ENCODE measurements at places on chromosomes 2 and 18.

GRCh38 chr2:147236601-147237000 is 608.2 kb upstream of the ACVR2A start:
- DNase-seq, result no peak

DNA sequence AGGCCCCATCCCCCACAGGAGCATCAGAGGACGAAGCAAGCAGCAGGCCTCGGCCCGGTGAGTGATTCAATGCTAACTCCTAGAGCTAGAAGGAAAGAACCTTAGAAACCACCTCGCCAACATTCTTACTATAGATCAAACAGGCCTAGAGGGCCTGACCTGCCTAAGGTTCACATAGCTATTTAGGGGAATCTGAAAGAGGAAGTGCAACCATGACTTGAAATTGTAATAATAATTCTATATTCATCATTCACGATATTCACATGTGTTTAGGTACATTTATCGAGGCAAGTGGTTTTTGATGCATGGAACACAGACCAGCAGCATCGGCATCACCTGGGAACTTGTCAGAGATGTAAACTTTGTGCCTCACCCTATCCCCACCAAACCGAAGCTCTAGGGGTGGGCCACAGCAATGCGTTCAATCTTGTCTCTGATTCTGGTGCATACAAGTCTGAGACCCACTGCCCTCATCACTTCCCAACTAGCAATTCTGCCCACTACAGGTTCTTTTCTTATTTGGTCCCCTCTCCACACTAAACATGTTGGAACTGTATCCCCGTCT is 78.0 kb upstream of the DNMT3A start:
- DNase-seq, result no peak

DNA sequence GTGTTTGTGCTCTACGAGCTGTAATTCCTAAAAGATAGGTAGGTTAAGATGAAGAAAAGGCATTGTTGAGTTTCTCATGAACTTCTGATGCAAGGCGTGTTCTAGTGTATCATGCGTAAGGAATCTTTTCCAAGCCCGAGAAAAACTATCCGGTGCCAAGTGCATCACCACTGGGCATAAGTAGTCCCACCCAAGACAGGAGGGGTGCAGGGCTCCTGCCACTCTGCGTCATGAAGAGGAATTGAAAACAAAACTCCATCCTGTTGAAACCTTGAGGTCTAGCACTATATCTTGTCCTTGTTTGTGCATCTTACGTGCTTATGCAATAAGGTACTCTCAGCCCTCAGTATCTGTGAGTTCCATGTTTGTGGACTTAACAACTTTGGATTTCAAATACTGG is 45.7 kb downstream of the RAB31 start:
- DNase-seq, result no peak

- DNase-seq, result no peak
Observed at GRCh38 chr18:36311026-36311570, 13.6 kb downstream of the FHOD3 start.

GRCh38 chr2:72289283-72289682 is 141.6 kb upstream of the CYP26B1 start:
- DNase-seq, result no peak

DNA sequence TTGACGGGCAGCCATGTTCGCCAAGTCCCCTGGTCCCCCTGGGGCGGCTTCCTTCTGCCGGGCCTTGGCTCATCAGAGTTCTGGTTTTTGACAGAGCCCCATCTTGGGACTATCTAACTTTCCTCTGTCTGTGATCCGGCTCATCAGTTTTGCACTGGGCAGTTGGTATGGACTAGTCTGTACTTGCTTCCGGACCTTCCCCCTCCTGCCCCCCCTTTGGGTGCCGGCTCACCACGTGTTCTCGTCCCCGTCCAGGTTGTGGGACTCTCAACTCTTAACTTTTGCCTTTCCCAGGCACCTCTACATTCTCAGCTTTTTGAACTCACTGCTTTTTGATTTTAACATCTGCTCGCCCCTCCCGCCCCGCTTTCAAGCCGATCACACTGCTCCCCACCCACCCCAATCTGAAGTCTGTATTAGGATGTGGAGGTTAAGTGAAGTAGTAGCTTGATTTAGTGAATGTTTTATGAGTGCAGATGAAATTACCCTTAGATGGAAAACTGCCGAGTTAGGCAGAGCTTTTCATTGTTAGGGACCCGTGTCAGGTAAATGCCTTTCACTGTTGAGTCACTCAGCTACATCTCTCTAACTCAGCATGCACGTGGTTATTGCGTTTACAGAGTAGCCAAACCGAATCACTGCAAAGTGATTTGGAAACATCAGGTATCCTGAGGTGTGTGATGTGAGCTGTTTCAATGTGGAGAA is 874 bp downstream of the WDR43 start:
- DNase-seq, result peak; percentile 29

DNA sequence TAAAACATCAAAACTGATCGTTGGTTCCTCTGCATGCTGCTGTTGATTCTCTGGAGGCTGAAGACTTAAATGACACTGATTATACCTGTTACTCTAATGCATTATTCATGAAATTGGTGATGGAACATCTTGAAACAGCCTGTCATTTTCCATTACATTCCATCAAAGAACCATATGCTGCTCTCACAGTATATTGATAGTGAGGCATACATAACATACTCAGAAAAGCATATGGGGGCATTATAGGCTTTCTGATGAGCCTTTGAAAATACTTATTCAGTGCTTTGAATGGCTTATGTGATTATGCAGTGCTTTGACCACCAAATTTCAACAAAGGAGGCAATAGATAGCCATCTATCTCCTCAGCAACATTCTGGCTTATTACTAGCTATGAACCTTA is 392.1 kb downstream of the CDH19 start:
- no peak for DNase-seq

GRCh38 chr18:78906066-78906465 is 73.6 kb upstream of the SALL3 start:
- DNase-seq, result no peak

DNA sequence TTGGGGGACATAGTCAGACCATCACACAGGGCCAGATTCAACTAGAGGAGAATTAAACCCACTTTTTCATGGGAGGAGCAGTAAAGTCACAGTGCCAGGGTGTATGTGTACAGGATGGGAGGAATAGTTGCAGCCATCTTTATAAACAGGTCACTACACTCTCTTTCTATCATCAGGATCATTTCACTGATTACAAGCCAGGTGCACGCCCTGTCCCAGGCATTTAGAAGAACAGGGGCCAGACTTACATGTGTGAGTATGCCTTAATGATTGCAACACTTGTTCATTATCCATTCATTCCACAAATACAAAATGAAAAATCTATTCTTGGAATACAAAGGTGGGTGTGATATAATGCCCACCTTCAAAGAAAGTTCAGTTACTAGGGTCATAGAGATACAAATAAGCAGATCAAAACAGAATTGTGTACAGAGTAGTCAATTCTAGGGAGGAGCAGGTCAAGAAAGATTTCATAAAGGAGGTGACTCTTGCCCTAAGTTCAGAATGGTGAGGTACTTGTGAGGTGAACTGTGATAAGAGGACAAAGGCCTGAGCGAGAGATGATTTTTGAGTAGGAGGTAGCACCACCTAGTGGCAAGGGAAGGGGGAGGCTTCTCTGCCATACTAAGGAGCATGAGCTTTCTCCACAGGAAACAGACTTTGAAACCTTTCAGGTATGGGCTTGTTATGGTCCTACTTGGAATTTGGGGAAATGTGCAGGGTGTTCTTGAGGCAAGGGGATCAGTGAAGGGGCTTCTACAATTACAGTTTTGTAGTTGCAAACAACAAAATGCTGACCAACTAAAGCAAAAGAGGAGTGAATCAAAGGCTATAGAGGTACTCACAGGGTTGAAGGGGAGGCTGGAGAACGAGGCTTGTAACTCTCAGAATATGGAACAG is 156.3 kb downstream of the SUCLG1 start:
- DNase-seq, result no peak

GRCh38 chr18:36274083-36274715 is 23.3 kb upstream of the FHOD3 start:
- DNase-seq, result no peak

DNA sequence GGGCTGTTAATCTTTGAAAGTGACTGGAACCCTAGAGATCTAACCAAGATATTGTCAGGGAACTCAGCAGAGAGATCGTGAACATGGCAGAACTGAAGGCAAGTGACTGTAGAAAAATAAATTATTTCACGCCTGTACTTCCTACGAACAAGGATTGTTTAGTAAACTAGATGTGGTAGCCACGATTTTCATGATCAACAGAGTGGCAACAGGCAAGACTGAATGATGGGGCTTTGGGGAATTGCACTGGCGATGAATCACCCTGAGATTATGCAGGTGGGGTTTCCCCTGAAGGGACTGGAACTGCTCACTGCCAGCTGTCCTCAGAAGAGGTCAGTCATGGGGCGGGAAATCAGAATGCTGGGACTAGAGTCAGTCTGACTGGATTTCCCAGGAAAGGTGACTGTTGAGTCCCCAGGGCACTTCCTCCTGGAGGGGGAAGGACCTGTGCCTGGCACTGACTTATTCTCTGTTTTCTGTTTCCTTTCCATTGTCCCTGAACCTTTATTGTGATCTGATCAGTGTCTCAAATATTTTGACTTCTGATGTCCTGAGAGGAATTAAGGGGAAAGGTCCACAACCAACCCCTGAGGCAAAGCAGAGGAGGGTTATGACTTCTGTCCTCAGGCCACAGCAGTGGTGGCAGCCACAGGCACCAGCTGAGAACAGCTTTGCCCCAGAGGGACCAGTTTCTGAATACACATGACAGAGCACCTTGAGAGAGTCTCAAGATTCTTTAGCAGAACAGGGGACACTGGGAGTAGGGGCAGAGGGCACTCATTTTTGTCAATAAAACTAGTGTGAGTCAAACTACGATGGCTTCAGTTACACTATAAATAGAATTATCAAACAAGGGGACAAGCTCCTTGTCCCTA is 70.0 kb downstream of the NAB1 start:
- DNase-seq, result no peak

GRCh38 chr2:32330136-32330535 is 26.7 kb upstream of the BIRC6 start:
- no peak for DNase-seq

GRCh38 chr2:225748609-225749008 is 349.1 kb downstream of the NYAP2 start:
- DNase-seq, result no peak

DNA sequence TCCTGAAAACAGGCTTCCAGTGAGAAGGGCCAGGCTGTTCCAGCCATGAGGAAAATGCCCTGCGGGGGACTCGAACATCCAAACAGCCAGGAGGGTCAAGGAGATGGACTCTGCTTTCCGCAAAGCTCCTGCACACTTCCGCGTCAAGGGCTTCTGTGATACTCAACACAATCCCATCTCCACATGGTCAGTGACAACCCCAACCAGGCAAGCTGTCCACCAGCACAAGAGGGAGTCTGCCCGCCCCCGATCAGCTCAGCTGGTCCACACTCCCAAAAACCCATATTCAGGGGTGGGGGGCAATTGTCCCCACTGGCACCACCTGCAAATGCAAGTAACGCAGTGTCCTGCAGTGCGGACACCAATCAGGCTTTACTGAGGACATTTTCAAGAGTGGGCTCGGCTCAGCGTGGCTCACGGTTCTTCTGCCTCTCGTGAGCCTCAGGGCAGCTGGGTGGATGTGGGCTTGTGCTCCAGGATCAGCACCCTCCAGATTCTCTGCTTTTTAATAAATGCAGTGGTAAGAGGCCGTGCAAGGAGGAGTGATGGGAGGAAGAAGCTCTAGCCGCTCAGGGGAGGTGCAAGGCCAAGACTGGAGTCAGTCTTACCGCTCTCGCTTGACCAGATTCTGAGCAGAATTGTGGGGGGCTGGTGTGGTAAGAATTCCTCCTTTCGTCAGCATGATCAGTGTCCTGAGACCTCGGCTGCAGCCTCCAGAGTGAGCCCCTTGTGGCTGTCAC is 19.5 kb upstream of the CIDEA start:
- DNase-seq, result no peak

DNA sequence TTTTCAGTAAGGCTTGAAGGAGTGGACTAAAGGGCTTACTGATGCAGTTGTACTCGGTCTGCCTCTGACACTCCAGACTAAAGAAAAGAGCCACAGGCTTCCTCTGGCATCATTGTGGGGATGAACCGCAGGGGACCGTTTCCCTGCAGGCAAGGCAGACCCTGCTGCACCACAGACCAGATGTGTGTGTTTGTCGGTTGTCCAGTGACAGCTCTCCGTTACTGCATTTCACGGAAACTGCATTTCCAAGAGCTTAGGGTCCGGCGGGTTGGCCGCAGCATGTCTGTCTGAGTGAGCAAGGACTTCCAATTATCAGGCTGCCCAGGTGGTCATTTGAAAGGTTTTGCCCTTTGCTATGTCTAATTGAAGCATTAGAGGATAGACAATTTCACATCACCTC is 98.1 kb downstream of the FAM210A start:
- DNase-seq, result no peak

GRCh38 chr2:42103829-42104228 is 56.0 kb downstream of the PKDCC start:
- DNase-seq, result no peak

DNA sequence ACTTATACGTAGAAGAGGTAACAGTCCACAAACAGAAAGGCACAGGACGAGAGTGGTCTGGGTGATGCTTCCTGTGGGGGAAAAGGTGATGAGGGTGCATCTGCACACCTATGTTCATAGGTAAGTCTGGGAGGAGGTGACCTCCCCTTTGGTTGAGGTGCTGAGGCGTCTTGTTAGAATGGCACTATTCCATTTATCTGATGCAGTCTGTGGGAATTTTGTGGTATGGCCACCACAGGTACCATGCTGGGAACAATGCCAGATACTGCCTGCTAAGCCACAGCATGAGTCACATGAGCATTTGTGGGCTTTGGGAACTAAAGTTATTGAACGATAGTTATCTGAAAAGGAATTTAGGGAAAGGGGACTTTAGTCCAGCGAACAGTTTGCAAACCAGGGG is 27.9 kb downstream of the IL37 start:
- DNase-seq, result no peak

GRCh38 chr2:168874368-168875054 is 15.7 kb downstream of the SPC25 start:
- DNase-seq, result no peak

- DNase-seq, result no peak
Observed at GRCh38 chr18:48530399-48531081, 8.3 kb upstream of the CTIF start.

- DNase-seq, result no peak
Observed at GRCh38 chr2:129144082-129144791, 825.6 kb upstream of the HS6ST1 start.

DNA sequence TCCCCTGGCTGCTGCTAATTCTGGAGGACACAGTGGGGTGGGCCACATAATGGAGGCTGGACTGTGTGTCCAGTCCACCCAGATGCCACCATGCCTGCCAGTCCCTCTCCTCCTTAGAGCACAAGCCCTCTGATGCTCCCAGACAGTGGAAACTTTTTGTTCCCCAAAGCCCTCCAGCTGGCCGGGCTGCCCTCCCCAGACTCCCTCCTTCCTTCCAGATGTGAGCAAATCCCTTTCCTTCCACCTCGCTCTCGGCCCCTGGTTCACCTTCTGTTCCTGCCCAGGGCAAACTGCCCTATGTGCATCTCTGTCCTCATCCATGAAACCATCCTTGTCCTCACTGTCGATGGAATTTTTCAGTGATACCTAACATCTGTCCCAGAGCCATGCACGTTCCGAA is 33.9 kb downstream of the LRRFIP1 start:
- DNase-seq, result no peak

- no peak for DNase-seq
Observed at GRCh38 chr2:170481201-170481600, 233.9 kb upstream of the SP5 start.

Data from stimulated activated CD4-positive, alpha-beta T cell treated with anti-CD3 and anti-CD28 coated beads, Interleukin-15, amount 100 ng/mL, for 1 hour (primary cell).